ENCODE measurements at places on chromosomes 3 and 15.

GRCh38 chr3:139571711-139572110, 32.2 kb upstream of the RBP1 start:
- no peak for DNase-seq

DNA sequence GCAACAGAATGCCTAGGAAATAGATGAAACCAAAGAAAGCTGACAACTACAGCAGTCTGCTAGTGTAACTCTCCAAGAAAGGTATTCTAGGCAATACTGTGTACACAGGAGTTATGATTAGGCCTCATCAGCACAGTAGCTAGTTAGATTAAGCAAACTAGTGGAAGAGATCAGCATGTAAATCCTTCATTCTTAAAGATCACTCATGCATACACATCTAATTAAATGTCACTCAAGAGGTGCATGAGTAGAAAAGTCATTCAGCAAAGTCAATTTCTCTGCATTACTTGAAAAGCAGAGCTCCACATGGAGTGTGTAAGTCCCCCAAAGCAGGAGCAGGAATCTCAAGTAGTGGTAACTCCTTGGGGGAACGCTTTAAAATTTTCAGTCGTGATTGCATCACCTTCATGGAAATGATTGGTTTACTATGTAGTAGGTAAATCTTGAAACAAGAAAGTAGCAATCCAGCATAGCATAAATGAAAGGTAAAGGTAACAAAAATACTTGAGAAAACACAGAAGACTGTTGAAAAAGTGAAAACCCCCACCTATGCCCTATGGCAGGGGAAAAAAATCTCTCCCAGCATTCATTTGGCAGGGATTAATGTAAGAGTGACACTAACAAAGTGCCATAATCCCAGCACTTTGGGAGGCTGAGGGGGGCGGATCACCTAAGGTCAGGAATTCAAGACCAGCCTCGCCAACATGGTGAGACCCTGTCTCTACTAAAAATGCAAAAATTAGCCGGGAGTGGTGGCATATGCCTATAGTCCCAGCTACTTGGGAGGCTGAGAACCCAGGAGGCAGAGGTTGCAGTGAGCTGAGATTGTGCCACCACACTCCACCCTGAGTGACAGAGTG, 29.4 kb upstream of the PPIB start:
- DNase-seq: peak; percentile 29

- DNase-seq: no peak
Measured at GRCh38 chr15:69931156-69931555, 166.6 kb downstream of the TLE3 start.

DNA sequence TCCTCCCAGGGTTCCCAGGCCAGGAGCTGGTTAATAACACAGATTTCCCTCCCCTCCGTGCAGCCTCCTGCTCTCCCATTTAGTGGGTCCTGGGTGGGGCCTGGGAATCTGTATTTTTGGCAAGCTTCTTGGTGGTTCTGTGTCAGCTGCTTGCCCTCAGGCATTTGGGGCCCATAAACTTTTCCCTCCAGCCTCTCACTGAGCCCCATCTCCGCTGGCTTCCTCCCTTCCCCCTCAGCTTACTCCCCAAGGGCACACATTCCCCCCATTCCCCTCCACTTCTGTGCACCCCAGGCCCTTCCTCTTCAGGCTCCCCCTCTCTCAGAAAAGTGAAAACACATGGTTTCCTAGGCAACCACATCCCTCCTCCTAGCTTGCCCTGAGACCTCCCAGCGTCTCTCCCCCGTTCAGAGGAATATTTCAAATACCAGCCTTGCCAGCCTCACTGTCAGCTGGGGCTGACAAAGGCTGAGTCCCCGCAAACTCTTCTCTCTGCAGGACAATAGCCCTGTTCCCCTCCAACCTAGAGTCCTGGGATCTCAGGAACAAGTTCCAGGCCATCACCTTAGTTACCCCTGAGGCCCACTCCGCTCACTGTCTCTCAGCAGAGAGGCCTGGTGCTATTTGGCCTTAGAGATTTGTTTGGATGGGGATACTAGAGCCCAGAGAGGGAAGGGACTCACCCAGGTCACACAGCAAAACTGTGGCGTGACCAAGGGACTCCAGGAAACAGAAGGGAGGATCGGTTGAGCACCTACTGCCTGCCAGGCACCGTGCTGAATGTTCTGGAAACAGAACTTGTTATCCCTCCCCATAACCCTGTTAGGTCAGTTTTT, 44.6 kb upstream of the SMAD6 start:
- DNase-seq: no peak

- no peak for DNase-seq
Measured at GRCh38 chr3:9930804-9931418, 2.7 kb upstream of the CRELD1 start.

- no peak for DNase-seq
Measured at GRCh38 chr15:85753791-85754452, 40.8 kb downstream of the KLHL25 start.

DNA sequence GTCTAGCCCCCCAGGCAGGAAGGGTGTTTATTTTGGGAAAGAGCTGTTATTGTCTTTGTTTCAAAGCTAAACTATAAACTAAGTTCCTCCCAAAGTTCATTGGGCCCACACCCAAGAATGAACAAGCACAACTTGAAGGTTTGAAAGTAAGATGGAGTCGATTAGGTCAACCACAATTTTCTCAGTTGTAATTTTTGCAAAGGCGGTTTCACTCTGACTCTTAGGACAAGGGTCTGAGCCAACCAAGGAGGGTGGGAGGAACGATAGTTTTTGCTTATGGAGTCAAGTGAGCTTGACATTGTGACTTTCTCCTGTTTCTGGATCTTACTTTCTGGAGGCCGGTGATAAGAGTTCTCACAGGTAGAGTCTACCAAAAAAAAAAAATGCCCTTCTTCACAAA, 5.8 kb upstream of the ZNF770 start:
- DNase-seq: no peak

GRCh38 chr15:31347067-31347975, 20.7 kb downstream of the KLF13 start:
- no peak for DNase-seq

DNA sequence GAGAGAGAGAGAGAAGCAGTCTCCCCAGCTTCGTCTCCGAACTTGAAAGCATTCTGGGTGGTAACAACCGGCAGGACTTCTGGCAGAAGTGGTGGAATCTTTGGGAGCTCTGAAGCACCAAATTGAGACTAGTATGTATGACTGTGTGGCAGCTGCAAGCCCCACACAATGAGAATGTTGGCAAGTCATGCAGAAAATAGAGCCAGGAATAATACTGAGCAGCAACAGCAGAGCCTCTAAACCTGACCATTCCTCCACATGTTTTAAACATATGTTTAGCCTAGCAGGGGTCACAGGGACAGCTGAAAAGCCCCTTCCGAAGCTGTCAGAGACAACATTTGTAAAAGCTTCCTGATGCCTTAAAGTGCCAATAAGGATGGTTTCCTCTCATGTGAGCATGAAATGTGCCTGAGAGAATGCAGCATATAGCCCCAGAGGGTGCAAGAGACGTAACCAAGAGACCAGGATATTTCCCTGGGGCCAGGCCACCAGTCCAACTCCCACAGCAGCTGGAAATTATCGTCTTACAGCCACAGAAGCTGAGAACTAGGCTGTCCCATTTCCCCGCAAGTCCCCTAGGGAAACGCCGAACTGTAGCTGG, 178.6 kb upstream of the CCDC54 start:
- DNase-seq: no peak

DNA sequence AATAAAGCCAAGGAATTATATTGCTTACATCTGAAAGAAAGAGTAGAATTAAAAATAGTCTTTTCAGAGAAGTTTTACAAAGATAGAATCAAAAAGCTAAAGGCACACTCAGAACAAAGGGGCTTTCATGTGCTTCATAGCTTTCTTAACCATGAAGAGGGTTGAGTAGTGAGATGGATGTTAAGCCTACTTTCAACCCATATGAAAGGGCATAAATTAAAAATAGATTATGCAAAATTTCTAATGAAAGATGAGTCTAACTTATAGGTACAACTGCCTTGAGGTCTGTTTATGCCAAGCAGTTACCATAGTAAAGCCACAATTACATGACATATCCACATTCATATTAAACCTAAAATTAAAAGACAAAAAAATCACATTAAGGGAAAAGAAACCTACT, 223.3 kb upstream of the ARHGEF26 start:
- DNase-seq: no peak

Measured in NCI-H526 (cell line).